RPMI7951 (cell line): ENCODE measurements at places on chromosomes 6 and 20.

DNA sequence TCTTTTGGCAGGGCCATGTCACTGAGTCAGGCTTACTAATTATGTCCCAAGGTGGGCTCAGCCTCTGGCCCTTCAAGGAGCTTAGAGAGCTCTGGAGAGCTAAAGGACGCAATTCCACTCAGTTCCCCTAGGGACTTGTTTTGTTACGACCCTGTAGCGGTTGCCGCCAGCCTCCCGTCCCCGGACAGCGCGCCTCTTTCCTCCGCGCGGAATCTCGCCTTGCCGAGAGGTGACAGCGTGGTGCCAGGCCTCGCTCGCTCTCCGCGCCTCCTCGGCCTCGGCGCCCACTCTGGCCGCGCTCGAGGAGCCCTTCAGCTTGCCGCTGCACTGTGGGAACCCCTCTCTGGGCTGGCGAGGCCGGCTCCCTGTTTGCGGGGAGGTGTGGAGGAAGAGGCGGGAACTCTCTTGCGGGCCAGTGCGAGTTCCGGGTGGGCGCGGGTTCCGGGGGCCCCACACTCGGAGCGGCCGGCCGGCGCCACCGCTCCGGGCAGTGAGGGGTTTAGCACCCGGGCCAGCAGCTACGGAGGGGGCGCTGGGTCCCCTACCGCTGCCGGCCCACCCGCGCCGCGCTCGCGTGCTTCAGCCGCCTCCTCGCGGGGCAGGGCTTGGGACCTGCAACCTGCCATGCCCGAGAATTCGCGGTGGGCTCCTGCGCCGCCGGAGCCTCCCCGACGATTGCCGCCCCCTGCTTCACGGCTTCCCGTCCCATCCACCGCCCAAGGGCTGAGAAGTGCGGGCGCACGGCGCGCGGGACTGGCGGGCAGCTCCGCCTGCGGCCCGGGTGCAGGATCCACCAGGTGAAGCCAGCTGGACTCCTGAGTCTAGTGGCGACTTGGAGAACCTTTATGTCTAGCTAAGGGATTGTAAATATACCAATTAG lies 9.9 kb upstream of the ZNF311 start:
- DNase-seq, result peak; percentile 62

- DNase-seq, result no peak
These were observed 438.4 kb upstream of the SPTLC3 start for GRCh38 chr20:12570371-12570770.

DNA sequence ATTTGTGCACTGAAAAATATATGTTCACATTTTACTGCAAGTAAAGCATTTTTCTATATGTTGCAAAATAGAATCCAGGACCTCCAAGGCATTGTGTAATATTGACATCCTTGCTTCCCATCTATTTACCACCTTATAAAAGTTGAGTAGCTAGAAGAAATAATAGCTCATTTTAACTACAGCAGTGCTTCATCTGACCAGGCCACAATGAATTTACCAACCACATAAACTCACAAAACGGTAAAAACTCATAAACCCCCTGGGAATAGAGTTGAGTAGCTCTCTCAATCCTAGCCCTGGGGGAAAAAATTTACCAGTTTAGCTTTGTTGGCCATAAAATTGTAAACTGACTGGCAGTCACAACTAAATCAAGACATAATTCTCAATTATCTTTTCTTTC lies 3.9 kb downstream of the ATXN1 start:
- DNase-seq, result no peak

DNA sequence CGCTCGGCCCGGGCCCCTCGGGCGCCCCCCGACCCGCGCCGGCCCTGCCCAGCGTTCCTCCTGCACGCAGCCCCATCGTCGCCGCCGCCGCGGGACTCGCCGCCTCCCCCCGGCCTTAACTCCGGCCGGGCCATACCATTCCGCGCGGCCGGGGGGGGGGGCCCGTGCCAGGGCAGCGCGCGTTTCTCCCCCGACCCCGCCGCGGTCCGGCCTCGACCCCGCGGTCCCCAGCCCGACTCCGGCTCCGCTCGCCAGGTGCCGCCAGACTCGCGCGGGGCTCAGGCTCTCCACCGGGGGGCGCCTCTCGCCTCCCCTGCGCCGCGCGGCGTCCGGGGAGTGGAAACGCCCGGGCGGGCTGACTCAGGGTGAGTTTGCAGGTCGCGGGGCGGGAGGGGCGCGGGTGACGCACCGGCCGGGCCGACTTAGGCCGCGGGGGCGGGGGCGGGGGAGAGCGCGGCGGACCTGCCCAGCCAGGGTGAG lies at the start of gene SRXN1:
Gene SRXN1 (minus strand): TSS at position 91 of the 480 bp plus-strand sequence. CDS start 15 bp downstream, at position 76.
- peak; percentile 95 for DNase-seq

DNA sequence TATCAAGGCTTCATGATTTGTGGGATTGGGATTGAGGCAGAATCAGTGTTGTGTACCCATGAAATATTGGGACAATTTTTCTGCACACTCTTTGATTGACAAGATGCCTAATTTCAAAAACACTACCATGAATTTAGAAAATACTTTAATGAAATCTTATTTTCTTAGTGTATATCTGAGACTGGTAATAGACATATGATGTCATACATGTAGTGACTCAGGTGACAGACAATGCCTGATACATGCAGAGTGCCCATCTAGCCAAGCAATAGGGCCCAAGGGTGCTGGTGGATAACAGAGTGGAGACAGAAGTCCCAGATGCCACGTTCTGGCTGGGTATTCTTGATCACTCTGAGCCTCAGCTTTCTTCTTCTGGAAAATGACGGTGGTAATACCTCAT lies 279.6 kb upstream of the ARID1B start:
- DNase-seq, result no peak

- no peak for DNase-seq
These were observed 20.5 kb downstream of the UBE2V1 start for GRCh38 chr20:50092436-50092835.

DNA sequence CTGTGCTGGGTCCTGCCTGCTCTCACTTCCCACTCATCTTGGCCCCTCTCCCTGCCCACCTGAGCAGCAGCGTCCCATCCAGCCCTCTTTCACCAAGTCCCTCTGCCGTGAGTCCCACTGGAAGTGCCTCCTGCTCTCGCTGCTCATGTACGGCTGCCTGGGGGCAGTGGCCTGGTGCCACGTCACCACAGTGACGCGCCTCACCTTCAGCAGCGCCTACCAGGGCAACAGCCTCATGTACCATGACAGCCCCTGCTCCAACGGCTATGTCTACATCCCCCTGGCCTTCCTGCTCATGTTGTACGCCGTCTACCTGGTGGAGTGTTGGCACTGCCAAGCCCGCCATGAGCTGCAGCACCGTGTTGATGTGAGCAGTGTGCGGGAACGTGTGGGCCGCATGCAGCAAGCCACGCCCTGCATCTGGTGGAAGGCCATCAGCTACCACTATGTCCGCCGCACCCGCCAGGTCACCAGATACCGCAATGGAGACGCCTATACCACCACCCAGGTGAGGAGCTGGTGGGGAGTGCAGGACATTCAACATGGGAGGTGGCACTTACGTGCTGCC lies 2.8 kb downstream of the TMEM151B start:
- no peak for DNase-seq

GRCh38 chr20:16052456-16052855 lies 520.8 kb downstream of the KIF16B start:
- DNase-seq, result peak; percentile 27

GRCh38 chr20:8246716-8247115 lies 114.7 kb downstream of the PLCB1 start:
- DNase-seq, result no peak

DNA sequence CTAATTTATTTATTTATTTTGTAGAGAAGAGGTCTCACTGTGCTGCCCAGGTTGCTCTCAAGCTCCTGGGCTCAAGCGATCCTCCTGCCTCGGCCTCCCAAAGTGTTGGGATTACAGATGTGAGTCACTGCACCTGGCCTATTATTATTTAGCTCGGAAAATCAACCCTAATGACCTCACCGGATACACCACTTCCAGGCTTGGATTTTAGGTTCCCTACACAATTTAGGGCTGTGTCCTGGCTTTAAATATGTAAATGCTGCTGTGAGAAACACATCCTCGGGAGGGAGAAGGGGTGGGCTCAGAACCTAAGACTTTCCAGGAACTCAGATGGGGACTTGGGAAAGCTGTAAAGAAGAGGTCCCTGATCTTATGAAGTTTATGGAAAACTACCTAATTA lies 51.0 kb upstream of the SLC32A1 start:
- no peak for DNase-seq

DNA sequence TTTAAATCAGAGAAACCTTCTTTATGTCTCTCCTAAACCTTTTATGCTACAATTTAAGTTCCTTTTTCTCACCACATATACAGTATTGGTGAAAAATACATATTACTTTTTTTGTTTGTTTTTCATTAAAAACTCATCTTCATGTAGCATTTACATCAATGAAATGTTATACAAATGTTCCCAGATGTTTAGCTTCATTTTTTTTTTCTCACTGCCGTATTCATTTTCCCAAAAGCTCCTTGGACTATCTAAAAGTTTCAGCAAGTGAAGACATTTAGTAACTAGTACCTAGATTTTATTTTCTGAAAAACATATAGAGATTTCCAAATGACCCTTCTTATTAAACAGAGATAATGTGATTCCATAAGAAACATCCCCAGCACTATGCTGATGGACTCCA lies 128.9 kb downstream of the BMP5 start:
- no peak for DNase-seq

DNA sequence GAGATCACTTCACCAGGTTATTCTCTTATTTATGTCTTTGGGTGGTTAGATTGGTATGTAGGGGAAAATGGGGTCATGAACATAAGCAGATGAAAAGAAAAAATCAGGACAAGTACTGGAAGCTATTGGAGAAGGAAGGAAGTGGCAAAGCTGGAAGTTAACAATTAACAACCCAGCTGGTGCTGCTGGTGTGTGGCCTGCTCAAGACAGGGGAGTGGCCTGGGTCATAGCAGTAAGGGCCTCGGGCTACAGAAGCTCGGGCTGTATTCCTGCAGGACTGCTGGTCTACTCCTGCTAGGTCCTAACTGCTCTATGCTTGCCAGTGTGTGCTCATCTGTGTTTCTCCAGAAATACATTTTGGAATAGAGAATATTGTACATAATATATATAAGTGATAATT lies 19.6 kb downstream of the MYLIP start:
- peak; percentile 53 for DNase-seq

DNA sequence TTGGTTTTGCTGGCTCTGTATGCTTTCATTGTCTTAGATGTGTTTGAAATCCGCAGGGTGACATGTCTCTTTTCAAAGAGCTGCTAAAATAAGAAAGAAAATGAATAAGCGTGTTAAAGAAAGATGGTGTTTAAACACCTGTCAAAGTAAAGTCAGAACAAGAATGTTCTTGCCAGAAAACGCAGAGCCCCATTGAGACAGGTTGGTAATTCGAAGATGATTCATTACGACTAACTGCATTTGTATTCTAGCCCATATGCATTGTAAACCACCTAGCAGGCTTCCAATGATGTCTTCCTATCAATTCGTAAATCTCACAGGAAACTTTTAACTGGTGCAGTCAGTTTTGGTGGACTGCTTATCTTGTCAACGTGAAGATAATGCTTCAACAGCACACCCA lies 16.8 kb downstream of the PHACTR2 start:
- DNase-seq, result peak; percentile 14

DNA sequence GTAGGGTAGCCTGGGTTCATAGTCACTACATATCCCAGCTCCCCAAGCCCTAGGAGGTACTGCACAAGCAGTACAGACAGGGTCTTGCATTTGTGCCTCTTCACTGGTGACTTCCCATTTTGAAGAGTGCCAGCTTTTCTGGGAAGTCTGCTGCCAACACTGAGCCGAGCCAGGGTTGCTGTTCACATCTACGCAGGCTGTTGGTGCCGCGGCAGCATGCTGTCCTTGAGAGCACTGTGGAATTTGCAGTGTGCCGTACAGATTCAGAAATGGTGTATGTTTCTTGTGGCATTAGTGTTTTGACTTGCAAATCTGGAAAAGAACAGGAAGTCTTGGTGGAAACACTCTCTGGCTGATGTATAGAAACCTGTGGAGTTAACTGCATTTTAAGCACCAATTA lies 67.5 kb downstream of the JARID2 start:
- no peak for DNase-seq

DNA sequence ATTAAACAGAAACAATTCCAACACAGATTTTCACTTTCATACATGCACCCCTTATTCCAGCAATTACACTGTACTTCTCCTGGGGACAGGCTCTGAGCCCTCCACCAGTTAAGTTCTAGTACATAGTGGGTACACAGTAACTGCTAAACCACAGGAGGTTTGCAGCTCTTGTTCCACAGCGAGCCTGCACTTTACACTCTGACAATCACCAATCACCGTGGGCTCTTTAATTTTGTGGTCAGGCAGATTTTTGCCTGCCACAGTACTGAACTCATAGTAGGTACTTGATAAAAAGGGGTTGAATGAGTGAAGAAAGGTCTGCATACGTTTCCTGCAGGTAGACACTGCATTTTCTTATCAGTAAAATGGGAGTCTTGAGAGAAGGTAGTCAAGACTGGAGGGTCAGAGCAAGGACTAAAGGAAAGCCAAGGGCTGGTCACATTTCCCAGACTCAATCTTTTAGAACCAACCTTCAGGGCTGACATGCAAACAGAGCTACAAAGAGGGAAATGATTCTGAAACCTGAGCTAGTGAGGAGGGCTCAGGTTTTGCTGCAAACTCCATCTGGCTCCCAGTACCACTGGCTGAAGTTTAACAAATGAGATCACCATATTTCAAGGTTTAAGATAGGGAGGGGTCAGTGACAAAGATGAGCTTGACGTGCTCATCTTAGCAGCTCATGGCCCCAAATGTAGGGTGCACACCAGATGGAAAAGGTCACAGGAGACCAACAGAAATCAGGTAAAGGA lies 404.6 kb downstream of the BTBD9 start:
- DNase-seq, result no peak

GRCh38 chr6:34657037-34657306 lies 39.6 kb downstream of the ILRUN start:
- no peak for DNase-seq

DNA sequence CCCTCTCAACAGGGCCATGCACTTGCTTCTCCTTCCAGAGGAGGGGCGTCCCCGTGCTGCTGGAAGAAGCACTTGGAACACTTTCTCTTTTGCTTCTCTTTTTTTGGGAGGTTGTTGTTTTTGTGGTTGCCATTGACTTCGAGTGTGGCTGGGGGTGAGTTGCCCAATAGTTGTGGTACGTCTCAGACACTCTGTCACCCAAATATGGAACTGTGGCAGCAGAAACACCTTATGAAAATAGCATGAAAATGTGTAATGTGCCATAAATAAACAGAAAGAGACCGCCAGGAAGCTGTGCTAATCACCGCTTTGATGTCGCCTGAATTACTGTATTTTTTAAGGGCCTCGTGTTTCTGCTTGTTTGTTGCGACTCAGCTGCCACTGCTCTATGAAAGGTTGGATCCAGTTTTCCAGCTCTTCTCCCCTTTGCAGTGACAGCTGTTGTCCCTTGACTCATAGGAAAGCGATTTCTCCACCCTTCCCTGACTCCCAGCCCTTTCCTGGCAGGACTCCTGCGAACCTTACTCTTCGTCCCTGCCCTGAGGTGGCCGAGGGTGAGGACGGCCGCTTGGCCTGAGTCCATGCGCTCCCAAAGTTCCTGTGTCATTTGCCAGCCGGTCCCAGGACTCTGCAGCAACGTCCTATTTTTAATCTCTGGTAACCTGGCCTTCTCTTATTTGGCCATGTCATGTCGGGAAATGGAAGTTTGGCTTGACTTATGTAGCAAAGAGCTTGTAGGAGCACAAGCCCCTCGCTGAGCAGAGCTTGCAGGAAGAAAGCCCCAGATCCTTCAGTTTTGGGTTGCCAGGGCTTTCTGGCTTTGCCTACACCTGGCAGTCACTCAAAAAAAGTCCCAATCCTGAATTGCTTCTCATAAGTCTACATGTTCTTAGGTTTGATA lies 694.6 kb downstream of the QKI start:
- DNase-seq, result peak; percentile 98

GRCh38 chr20:54208548-54209176 lies 775 bp downstream of the PFDN4 start:
- peak; percentile 54 for DNase-seq
